ENCODE measurements at places on chromosomes 12 and 14.

- DNase-seq: no peak
Measured at GRCh38 chr12:24436667-24437066, 487.2 kb upstream of the SOX5 start.

GRCh38 chr12:124224535-124225110 is 70.3 kb upstream of the RFLNA start:
- no peak for DNase-seq

GRCh38 chr12:42762395-42762925 is 172.9 kb upstream of the PRICKLE1 start:
- DNase-seq: no peak

GRCh38 chr12:97985834-97986233 is 523.2 kb downstream of the RMST start:
- DNase-seq: no peak

- DNase-seq: no peak
Measured at GRCh38 chr12:53695152-53696145, 19.6 kb upstream of the ATP5MC2 start.

DNA sequence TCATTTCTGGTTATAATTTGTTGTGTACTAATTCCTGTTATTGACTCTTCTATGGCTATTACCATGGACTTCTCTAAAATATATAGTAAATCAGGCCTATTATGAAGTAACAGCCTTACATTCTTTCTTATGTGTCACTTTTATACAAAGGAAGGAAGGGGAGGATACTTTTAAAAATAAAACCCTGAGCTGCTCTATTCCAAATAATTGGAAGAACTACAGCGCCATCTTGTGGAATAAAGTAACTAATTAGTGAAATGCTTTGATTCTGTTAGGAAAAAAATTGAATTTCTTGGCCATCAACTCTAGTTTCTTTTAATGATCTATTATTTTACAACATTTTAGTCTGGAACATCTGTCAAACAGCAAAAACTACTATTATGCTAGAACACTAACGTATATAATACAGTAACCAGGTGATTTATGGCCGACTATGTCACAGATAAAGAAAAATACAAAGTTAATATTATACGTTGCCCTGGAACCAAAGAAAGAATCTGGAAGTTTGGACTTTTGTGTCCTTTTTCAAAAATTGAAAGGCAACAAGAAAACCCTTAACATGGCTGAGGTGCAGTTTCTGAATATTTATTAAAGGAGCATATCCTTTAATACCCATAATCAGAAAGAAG is 55.0 kb upstream of the NELL2 start:
- peak; percentile 67 for DNase-seq

Measured in CD8-positive, alpha-beta memory T cell (primary cell).